ENCODE measurements at places on chromosomes 7 and 10. TPM values are rescaled to one million over a fixed set of nuclear protein-coding genes. Genes with fewer than 3 reads are reported as not detected.

- no peak for DNase-seq
Measured at GRCh38 chr10:4786043-4786839, 39.8 kb upstream of the AKR1E2 start.

DNA sequence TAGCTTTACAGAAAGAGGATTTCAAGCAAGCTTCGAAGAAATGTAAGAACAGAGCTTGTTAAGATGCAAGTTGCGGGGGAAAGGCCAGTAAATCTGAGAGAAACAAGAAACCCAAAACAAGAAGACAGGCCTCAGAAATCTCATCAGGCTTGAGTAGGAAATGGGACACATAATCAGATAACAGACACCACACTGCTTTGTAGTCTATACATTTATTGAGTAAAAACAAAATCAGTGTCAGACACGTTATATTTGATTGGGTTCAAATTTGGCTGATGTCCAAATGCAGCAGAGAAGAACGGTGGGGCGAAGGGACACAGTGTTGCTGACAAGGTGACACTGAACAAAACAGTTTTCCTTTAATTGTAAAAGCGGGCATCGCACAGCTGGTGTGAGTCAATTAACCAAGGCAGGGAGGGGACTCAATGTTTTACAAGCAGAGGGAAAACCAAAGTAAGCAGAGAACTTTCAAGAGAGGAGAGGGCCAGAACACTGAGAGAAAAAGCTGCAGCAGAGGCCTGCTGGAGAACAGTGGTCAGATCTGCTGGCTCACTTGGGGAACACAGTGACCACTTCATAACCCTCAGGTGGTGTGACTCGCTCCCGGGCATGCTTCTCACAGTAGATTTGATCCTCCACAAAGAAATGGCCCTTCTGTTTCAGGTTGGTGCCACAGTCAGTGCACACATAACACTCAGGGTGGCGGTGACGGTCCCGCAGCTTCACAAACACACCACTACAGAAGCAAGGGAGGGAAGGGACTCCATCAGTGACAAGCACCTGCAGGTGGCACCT is 43.5 kb downstream of the ACSM6 start:
- no peak for DNase-seq

GRCh38 chr10:80588546-80588945 is 50.8 kb downstream of the SH2D4B start:
- DNase-seq = no peak

DNA sequence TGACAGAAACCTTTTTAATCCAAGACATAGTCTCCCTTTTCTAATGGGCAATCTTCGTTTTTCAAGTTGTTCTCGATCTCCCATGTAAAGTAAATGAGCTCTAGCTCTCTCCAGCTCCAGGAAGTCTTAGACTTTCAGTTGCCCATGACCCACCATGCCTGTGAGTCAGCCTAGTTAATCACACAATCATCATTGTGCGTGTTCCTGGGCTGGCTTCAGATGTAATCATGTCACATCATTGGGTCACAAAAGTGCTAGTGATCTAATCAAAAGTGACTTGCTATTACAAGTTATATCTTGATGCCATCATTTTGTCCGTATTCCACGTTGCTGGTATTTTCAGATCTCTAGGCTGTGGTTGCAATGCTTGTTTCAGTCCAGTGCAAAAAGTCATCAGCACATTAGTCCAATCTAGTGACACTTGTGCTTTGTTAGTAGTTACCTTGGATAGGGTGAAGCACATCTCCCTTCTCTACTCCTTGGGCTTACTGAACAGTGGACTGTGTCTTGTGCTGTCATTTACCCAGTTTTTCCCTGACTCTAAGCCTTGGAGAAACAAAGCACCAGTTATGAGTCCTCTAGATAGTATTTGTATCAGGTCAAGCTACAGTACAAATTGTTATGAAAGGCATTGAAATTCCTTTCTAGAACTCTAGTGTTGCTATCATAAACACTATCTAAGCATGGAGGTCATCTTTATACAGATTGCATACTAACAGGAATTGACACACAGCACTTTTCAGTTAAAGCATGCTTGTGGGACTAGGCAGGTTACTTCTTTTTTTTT is 316.6 kb downstream of the GFRA1 start:
- no peak for DNase-seq

The FAS gene
- 0.69 TPM for total RNA-seq

DNA sequence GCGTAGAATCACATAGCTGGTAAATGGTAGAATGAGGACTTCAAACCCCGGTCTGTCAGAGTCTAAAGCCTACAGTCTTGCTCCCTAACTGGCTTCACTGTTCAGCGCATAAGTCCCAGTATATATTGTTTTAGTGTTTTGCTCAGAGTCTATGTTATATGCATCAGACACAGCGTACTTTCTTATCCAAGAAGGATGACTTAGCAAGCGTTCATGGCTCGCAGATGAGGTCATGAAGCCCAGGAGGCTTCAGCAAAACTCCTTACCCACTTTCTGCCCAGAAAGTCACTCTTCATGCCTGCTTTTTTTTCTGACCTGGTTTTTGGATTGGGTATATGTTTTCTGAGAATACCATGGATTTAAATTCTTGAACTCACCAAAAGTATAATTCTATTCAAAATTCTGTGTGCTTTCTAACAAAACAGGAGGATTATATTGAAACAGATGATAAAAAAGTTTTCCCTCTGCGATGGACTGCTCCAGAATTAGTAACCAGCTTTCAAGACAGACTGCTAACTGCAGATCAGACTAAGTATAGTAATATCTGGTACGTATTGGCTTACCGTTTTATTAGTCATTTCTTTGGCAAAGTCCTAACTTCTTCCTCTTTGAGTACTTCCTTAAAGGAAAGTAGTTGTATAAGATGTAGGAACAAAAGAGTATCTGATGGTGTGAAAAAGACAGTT is 24.6 kb upstream of the BHLHA15 start:
- DNase-seq = no peak

- no peak for DNase-seq
Measured at GRCh38 chr7:38679419-38679818, 48.2 kb upstream of the AMPH start.

- DNase-seq = no peak
Measured at GRCh38 chr10:102401735-102402511, 6.4 kb downstream of the NFKB2 start.

All from glutamatergic neuron (in vitro differentiated cells).